ENCODE measurements at places on chromosomes 3 and 15.

- ATAC-seq: no peak
Measured at GRCh38 chr3:43289841-43290470, 3.6 kb downstream of the SNRK start.

- peak; percentile 64 for ATAC-seq
Measured at GRCh38 chr3:194130807-194131589, 5.0 kb upstream of the HES1 start.

- no peak for ATAC-seq
Measured at GRCh38 chr15:85624291-85624801, 170.4 kb downstream of the KLHL25 start.

GRCh38 chr3:187318819-187319616 is 27.5 kb upstream of the MASP1 start:
- ATAC-seq: no peak

DNA sequence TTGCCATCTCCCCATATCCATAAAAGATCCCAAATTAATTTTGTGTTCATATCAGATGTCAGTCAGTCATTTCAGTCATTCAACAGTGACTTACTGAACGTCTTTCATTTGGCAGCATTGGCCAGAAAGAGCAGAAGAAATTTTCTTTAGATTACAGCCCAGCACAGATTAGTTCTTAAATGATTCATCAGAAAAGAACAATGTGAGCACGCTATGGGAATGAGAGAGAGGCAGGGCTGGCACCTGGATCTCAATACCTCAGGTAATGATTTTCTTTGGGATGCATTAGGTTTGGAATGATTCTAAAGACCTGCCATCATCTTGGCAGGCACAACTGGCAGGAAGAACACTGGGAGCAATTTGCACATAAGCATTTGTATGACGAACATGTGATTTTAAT is 41.6 kb downstream of the FBN1 start:
- no peak for ATAC-seq

GRCh38 chr3:140599009-140599408 is 78.9 kb upstream of the TRIM42 start:
- no peak for ATAC-seq

DNA sequence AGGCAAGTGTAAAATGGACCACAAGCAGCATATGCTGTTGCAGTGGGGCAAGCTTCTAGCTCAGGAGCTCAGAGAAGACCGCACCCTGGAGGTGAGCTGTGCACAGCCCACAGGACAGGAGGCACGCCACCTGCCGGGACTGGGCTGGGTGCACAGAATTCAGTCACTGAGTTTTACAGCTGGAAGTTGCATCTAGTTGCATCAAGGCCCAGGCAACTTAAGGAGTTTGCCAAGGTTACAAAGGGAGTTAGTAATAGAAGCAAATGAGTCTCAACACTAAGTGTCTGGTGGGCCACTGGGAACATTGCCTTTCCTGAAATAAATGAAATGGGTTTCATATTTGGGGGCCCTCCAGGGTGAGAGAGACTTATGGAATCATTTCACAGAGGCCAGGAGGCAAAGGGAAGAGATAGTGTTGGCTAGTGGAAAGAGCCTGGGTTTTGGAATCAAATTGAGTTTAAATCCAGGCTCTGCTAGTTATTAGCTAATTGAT is 36.0 kb upstream of the TIMP4 start:
- peak; percentile 73 for ATAC-seq

DNA sequence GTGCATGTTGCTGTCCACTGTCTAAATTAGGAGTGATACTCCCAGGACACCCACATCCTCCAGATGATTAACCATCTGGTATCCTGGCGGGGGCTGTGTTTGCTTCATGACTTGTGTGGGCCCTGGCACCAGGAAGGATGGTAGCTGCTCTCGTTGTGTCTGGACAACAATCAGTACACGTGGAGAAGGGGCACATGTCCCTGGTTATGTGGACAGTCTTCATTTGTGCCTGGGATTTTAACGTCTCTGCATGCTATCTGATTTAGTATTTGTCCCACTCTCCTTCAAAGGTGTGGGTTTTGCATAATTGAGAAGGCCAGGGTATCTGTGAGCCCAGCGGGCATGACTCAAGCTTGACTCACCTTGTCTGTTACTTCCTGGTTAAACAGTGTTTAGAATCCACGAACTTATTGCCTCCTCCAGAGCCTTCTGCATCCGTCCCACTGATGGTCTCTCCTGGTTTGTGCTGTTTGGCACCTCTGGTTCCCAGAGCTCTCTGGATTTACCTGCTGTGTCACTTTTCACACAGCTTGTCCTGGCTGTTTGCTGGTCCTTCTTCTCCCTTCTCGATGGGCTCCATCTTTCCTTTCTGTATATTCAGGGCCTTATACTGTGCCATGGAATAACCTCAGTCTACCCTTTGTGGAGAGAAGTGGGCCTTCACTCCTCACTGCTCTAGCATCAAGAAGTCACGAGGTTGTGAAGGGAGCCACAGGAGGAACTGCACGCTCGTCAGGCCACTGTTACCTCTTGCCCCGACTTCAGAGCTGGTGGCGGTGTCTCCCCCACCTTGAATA is 32.5 kb downstream of the ARNT2 start:
- no peak for ATAC-seq

- no peak for ATAC-seq
Measured at GRCh38 chr3:46110701-46111493, 83.6 kb upstream of the XCR1 start.

DNA sequence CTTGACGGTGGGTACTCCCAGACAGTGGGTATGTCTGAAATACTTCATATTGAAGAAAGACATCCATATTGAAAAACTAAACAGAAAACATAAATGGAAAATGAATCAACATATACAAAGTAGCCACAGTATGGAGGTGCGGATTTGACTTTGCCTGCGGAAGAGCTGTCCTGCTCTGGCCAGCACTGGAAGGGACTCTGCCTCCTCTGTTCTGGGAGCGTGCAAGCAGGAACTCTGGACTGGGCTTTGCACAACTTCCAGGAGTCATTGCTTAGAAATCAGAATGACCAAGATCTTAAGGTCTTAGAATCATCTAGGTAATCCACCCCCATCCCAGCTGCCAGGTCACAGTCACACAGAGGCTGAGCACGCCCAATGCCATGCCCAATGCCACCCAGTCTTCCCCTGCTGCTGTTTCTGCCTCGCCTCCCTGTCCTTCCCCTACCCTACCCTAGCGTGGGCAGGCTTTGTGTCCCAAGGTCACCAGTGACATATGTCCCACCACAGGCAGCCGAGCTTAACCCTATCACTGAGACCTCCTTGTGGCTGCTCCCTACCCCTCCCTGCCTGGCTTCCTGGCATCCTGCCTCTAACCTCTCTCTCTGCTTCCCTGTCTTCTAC is 36.3 kb downstream of the CDC25A start:
- no peak for ATAC-seq

GRCh38 chr3:196792771-196793170 is 53.1 kb downstream of the PAK2 start:
- no peak for ATAC-seq

GRCh38 chr15:88448991-88449461 is 18.2 kb downstream of the MRPL46 start:
- ATAC-seq: no peak

GRCh38 chr3:113712129-113712528 is 15.7 kb upstream of the USF3 start:
- ATAC-seq: no peak

- ATAC-seq: no peak
Measured at GRCh38 chr15:49721091-49721490, 100.2 kb downstream of the DTWD1 start.

DNA sequence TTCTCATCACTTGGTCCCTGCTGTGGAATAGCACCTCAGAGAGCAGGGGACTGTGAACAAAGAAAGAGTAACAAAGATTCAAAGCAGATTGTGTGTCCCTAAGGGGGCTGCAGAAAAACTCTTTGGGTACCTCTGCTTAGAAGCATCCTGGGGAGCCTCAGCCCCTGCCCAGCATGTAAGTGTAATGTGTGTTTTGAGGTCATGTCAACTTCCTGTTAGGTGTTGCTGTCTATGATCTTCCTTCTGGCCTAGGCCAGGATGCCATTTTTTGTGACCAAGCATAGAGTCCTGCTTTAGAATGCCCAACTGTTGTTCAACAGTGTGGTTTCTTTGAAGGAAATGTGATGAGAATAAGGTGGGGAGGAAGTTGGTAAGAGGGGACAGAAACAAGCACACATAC is 77.1 kb upstream of the BCL6 start:
- ATAC-seq: no peak

DNA sequence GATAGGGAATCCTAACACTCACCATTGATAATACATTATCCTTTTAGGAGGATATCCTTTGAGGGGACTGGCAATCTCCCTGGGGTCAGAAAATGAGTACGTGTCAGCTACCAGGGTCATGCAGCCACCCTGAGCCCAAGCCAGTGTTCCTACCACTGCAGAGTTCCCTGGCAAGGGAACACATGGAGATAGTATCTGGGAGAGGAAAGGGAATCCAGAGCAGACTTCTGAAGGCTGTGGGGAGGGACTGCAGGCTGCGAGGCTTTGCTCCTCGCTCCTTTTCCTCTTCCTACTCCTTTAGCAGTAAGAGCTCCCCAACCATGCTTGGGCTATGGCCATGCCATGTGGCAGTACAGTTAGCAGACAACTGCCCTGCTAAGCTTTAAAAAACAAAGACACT is 62.9 kb upstream of the TJP1 start:
- no peak for ATAC-seq

- no peak for ATAC-seq
Measured at GRCh38 chr3:148856384-148856783, 8.7 kb upstream of the CPA3 start.

GRCh38 chr3:133891662-133892378 is 3.9 kb downstream of the RAB6B start:
- no peak for ATAC-seq

DNA sequence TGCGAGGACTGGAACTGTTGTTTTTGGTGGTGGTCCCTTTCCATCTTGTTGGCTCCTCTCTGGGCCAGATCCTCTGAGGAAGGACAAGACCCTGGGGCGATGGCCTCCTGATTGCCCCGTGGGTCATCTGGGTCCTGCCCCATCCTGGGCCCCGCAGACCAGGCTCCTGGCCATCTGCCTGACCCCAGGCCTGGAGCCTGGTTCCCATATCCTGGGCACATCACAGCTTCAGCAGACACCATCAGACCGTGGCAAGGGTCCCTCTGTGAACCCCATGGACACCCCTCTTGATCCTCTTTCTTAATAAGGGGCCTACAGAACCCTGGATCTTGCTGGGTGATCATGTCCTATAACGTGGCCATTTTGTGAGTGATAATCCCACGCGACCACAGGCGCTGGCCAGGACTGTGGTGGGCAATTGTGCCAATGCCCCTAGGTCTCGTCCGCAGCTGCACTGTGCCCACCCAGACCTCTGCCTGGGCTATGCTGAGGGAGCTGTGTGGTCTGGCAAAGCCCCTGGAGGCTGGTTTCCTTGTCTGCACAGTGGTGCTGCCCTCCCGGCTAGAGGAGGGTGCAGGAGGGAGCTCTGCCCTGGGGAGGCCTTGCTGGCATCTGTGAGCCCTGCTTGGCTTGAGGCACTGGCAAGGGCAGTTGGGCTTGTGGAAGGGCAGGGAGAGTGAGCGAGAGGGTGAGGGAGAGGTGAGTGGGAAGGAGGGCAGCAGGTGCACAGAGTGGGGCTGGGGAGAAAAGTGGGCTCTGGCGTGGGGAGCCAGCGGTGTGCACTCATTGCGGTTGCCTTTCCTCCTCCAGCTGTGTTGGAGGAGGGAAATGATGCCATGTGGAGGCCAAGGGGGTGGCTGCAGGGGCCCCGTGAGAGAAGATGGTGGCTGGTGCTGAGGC is 53.1 kb upstream of the PRR23E start:
- no peak for ATAC-seq

DNA sequence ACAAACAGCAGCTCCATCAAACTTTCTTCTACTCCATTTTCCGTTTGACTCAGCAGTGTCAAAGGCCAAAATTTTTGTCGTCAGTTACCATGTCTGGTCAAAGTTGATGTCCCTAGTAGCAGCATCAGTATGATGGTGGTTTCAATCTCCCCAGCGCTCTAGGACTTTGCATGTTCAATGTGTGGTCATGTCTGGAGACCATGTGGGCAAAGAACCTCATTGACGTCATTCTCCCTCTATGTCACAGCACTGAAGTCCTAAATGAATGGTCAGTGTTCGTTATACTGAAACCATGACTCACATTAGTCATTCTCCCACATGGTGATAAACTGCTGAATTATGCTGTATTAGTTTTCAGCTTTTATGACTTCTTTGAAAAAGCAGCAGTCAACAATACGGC is 23.2 kb downstream of the SHC4 start:
- ATAC-seq: peak; percentile 72

DNA sequence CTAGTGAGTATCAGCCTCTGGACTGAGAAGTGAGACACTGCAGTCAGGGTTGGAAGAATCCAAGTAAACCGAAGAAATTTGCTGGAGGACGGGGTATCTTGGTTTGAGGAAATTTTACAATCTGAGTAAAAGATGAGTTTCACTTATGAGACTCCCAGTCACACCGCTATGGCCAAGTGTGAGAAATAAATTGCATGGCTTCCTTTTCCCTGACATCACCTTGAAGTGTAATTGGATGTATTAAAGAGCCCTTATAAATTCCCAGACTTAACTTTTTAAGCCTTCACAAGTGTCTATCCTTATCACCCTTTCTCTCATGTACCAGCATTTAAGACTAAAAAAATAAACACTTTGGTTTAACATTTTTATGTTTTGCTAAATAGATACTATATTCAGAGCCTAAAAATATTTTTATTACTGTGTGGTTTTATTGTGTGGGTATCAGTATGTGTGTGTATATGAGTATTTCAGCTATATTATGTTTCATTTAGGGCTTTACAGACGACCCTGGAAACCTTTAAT is 23.8 kb downstream of the USP3 start:
- ATAC-seq: no peak

All from stimulated activated memory B cell treated with anti-CD40 and anti-IgM and Interleukin-4, amounts not matched to agents 10 μg/mL and 1 μg/mL and 100 μg/mL, for 72 hours (primary cell).